GM23338 (cell line): ENCODE measurements at places on chromosomes 12 and 14.

DNA sequence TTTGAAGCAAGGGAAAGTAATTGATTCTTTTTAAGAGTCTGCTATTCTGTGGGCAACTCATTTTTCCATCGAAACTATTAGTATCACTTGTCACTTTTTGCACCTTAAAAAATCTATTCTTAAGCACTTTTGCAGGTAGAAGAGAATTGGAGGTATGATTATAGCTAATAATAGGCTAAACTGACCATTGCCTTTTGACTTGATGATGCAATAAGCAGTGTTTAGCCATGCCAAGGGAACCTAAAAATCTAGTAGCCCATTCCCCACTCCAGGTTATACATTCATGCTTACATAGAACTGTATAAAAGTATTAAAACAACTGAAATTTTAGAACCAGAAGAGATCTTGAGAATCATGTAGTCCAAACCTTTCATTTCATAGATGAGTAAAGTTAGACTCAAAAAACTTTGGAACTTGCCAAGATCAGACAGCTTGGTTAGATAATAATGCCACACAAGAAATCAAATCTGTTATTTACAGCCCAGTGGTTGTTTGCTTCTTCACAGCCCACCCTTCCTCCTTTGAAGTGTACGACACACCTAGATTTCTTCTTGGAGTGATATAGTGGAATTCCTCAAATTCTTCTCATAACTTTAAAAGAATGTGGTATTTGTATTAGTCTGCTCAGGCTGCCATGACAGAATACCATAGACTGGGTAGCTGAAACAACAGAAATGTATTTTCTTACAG is 21.7 kb upstream of the GARIN2 start:
- DNase-seq: peak; percentile 54

- DNase-seq: no peak
Measured at GRCh38 chr12:108633534-108634248, at the start of gene SELPLG. TSS of gene SELPLG (minus strand) at chr12:108633894. CDS start at chr12:108624307, 9,587 bp downstream.

DNA sequence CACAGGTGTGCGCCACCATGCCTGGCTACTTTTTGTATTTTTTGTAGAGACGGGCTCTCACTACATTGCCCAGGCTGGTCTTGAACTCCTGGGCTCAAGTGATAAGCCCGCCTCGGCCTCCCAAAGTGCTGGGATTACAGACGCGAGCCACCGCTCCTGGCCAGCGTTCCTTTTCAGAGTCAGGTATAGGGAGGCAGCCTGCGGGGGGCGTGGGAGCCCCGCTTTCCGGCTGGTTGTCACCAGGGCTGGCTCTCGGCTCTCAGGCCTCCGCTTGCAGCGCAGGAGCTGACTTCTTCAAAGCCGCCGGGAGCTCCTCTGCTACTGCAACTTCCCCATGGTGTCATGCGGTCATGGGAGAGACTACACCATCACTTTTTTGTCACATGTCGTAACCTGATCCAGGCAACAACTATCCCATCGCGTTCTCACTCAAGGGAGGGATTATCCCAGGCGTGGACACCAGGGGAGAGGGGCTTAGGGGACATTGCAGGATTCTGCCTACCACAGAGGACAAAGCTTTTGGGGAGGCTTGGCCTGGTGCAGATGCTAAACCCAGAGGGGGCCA is 129.4 kb downstream of the SCARB1 start:
- peak; percentile 95 for DNase-seq

GRCh38 chr14:75906680-75907280 is 75.0 kb downstream of the TGFB3 start:
- DNase-seq: peak; percentile 87

GRCh38 chr12:107818984-107819383 is 44.5 kb downstream of the ASCL4 start:
- no peak for DNase-seq

- DNase-seq: no peak
Measured at GRCh38 chr12:101925361-101925760, 48.0 kb downstream of the DRAM1 start.

GRCh38 chr12:20946732-20947131 is 136.2 kb downstream of the SLCO1B3 start:
- DNase-seq: peak; percentile 84

- no peak for DNase-seq
Measured at GRCh38 chr14:105221598-105222178, 26.6 kb upstream of the BTBD6 start.

GRCh38 chr12:78146365-78146772 is 315.7 kb downstream of the NAV3 start:
- DNase-seq: peak; percentile 63

DNA sequence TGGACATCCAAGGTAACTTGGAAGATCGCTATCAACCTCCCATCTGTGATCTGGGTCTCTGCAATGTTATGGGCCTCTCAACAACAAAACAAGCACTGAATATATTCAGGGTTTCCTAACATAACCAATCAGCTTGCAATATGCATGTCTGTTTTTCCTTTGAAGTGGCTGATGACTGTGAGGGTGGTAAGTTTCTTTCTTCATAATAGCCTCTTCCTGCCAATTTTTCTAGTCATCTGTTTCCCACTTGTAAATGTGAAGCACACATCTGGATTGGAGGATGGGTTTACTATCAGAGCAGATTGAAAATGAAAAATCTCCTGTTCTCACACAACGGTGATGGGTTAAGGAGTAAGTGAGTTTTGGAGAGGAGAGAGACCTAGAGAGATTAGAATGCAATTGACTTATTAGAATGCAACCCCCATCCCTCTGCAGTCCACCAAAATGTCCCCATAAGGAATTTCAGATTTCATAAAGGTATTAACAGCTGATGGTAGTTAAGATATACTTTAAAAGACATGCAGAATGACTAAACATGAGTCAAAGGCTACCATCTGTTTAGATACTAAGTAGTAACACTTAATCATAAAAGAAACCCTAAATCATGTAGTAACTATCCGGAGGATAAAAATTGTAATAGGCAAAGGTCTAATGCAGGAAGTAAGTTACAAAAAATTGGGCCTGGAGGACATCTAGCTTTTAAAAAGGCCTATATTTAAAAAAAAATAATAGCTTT is 58.4 kb upstream of the SAV1 start:
- no peak for DNase-seq

DNA sequence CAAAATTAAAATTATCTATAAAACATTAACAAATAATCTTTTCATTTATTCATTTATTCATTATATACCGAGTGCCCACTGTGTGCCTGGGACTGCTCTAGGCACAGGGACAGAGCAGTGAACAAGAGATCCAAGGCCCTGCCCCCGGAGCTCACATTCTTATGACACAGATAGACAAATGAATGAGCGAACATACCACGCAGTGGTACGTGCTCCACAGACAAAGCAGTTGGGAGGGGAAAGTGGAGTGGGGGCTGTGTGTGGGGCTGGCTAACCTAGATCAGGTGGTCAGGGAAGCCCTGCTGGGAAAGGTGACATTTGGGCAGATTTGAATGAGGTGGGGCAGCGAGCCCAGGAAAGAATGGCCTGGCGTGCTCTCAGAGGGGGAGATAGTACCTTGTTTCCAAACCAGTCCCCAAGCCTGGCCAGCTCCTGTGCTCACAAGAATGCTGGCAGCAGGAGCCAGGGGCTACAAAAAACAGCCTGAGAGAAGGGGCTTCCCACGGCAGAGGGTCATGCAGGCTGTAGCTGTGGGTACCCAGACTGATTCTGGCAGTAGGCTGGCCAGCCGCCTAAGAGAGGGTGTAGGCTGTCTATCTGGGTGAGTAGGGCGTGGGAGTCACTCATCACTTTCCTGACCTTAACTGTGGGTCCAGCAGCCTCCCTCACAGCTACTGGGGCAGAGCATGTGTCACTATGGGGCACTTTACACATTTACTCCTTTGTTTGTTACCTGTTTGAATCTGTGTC is 57.8 kb upstream of the ACTN1 start:
- DNase-seq: no peak

DNA sequence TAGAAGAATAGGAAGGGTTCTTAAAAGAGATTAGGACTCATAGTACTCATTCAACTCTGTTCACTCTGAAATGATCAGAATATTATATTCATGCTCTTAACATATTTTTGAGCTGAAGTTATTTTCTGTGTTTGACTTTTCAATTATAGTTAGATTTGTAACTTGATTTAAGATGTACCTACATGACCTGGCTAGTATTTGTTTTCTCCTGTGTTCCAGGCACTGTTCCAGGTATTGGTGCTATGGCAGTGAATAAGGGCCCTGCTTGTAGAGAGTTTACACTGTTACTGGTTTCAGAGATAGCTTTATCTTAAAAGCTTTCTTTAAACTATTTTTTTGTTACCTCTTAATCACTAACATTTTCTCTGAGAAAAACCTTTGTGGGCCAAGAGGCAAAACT is 19.1 kb upstream of the SLC17A8 start:
- no peak for DNase-seq

DNA sequence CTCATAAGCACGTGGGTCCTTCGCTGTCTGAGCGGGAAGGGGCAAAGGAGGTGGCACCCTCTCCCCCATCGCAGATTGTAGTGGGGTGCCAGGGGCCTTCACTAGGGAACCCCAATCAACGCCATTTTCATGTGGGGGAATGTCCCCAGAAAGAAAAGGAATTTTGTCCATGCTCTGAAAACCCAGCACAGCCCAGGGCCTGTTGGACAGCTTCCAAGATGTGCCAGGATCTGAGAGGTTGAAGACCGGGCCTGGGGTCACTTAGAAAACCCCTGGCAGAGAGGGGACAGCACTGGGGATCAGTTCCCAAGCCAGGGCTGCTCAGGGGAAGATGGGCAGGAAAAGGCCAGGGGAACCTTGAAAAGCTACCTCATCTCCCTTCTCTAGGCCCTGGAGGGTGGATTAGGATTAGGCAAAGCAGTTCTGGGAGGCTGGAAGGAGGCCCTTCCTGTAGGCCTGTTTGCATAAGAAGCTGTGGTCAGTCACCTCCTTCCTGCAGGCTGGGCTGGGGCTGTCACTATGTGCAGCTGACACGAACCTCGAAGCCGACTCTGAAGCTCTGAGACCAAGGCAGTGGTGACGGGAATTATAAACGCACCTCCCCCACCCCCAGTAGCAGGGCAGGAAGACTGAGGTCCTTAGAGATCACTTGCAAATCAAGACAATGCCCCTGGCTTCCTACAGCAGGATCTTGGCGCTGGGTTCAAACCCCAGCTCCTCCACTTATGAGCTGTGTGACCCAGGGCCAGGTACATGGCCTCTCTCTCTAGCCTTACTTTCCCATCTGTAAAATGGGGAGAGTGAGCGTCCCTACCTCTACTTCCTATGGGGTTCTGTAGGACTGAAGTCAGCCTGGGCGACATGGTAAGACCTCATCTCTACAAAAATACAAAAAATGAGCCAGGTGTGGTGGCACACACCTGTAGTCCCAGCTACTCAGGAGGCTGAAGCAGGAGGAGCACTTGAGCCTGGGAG is 29.0 kb downstream of the TESC start:
- DNase-seq: no peak
